ENCODE measurements at places on chromosomes 13 and 19.

DNA sequence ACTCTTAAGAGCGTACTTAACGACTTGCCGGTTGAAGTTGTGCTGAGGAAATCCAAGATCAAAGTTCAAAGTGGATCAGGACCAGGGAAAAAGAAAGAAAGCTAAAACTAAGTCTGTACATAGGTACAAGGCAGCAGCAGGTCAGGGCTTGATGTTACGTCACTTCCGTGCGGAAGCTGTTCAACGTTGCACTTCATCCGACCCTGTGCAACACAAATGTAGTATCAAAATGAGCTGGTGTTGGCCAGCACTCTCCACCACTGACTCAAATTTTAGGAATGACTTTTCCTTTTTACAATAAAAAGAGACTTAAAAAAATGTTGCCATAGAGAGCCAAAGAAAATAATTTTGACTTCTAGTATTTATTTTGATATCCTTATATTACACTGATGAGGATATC is 1315.4 kb downstream of the EFNB2 start:
- no peak for DNase-seq

DNA sequence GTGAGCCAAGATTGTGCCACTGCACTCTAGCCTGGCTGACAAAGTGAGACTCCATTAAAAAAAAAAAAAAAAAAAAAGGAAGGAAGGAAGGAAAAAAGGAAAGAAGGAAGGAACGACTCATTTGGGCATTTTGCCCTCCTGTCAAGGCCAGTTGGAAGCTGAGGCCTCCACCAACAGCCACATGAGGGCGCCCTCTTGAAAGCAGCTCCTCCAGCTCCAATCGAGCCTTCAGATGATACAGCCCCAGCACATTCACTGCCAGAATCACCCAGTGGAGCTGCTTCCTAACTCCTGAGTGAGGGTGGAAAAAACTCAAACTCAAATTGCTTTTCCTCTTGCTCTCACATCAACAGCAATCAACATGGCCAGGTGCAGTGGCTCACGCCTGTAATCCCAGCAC is 40.9 kb downstream of the GNG7 start:
- DNase-seq, result no peak

GRCh38 chr13:46382224-46382623 is 4.8 kb downstream of the RUBCNL start:
- no peak for DNase-seq

DNA sequence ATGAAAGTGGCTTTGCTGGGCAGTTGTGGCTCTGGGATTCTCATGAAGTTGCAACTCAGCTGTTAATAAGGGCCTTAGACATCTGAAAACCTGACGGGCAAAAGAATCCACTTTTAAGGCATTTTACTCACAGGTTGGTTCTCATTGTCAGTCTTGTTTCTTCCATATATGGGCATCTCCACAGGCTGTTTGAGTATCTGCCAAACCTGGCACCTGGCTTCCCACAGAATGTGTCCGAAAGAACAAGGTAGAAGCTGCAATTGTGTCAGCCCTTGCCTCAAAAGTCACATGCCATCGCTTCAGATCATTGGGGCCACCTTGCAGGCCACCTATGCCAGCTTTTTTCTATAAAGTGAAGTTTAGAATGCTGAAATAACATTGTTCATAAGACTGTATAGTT is 102.4 kb downstream of the KCTD12 start:
- DNase-seq, result no peak

DNA sequence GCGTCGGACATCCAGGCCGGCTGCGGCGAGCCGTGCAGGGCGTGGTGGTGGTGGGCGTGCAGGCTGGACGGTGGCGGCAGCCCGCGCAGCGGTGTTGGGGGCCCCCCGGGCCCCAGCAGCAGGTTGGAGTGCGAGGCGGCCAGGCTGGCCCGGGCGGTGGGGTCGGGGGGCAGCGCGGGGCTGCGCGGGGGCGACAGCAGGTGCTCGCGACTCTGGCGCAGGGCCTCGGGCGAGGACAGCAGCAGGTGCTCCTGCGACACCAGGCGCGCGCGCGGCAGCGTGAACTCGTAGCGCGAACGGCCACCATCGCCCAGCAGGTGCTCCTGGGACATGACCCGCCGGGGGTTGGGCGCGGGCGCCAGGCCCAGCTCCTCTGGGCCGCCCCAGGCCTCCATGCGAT is 9.8 kb downstream of the SHISA7 start:
- no peak for DNase-seq

DNA sequence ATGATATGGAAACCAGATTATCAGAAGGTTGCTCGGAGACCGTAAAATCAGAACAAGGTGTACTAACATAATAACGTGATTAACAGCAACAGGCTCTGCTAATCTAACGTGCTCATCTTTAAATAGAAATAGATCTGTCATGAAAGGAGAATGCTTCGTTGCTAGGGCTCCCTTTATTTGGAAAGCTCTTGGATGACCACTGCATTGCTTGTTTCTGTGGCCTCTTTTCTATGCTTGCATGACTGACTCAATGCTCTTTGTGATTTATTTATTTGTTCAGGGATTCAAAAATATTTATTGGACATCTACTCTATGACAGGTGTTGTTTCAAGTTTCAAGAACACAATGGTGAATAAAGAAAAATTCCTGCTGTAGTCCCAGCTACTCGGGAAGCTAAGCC is 22.3 kb upstream of the ZDHHC20 start:
- DNase-seq, result no peak

GRCh38 chr19:33871605-33872004 is 74.9 kb downstream of the KCTD15 start:
- DNase-seq, result no peak

GRCh38 chr19:18320865-18321733 is 1.8 kb downstream of the LSM4 start:
- no peak for DNase-seq

DNA sequence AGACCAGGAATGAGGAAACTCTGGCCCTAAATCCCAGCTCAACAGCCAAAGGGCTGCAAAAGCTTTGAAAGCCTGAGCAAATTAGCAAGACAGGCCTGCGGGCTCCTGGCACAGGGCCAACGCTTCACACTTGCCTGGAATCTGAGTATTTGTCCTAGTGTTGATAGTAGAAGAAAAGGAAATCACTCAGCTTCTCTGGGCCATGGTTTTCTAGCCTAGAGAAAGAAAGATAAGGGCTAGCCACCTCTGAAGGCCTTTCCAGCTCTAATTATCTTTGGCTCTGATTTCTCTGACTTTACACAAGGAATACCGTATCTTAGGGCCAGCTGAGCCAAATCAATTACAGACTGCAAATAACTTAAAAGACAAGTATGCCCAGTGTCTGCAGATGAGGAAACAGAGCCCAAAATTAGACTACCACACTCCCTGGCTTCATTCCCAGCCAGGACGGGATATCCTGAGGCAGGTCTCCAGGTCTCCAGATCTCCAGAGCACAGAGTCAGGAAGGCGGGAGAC is 69.6 kb downstream of the STK24 start:
- no peak for DNase-seq

Measured in nucleus accumbens (tissue), 56 donors.